Activated naive CD4-positive, alpha-beta T cell treated with anti-CD3 and anti-CD28 coated beads, Interleukin-2, amount 50 U/mL, for 16 hours (primary cell): ENCODE measurements at places on chromosomes 1 and 21.

DNA sequence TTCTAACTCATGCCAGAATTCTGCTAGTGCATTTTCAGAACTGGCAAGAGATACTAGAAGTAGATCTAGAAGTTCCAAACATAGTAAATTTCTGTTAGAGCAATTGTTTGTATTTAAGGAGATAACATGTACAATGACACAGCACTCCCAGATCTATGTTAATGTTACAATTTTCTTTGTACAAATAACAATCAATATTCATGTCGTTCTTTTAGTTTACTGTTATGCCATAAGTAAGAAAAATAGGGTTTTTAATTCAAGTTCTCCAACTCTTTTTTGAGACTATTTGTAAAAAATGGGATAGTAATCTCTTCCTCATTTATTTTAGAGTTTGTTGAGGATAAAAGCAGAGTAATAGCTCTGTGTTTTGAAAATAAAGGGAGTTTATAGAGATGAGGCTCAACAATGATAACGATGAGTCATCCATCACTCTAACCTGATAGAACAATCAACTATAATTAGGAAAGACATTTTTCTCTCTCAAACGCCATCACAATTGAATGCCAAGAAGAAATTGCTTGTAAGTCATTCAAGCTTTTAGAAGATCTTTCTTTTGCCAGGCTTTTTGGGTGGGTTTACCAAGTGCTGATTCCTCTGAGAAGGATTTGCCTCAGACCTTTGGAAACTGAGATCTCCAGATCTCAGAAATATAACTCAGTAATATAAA lies 638 bp downstream of the CD84 start:
- DNase-seq = no peak

- no peak for DNase-seq
Measured at GRCh38 chr1:10643607-10644306, 152.7 kb downstream of the CASZ1 start.

GRCh38 chr1:24289937-24290595 lies 29.1 kb upstream of the GRHL3 start:
- no peak for DNase-seq

DNA sequence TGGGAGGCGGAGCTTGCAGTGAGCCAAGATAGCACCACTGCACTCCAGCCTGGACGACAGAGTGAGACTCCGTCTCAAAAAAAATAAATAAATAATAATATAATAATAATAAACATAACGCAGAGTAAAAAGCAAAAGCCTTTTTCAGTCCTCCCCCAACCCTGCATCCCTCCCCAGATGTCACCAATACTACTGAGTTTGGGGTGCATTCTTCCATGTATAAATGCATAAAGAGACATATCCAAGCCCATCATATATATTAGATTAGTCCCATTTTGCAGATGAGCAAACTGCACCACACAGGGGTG lies 930 bp upstream of the ADAMTSL4 start:
- DNase-seq = no peak

GRCh38 chr1:65994223-65994622 lies 201.5 kb downstream of the PDE4B start:
- DNase-seq = no peak

DNA sequence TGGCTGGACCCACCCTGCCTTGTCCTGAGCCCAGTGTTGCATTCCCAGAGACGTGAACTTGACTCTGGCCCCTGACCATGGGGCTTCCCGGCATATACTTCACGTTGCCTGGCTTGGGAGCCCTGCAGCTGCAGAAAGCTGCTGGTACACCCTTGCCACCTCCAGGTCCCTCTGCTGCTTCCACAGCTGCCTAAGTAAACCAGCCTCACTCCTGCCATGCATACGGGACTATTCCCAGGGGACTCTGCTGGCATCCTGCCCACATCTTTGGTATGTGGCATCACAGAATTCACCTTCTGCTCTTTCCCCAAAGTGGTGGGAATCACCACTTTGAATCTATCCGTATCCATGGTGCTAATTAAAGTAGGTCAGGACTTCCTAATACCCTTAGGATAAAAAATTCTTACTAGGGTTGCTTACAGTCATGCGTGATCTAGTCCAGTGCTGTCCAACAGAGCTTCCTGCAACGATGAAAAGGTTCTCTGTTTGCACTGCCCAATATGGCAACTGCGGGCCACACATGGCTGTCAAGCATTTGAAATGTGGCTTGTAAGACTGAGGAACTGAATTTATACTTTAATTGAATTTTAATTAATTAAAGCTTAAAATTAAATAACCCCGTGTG lies 203.0 kb downstream of the GRIK3 start:
- no peak for DNase-seq

DNA sequence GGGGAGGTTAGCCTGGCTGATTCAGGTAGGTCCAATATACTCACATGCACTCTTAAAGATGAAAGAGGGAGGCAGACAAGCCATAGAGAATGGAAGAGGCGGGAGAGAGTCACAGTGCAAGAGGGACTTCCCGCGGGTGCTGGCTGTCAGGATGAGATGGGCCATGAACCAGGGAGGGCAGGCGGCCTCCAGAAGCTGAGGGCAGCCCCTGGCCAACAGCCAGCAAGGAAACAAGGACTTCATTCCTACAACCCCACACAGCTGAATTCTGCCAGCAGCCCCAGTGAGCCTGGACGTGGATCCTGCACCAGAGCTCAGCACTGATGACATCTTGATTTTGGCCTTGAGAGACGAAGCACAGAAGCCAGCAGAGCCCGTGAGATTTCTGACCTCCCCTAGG lies 15.1 kb upstream of the B3GALT5 start:
- DNase-seq = no peak
